Left hindlimb (tissue), 1 donor: ENCODE measurements at places on chromosomes 11 and 22.

GRCh38 chr11:126702165-126702720, 298.3 kb downstream of the KIRREL3 start:
- DNase-seq = no peak

DNA sequence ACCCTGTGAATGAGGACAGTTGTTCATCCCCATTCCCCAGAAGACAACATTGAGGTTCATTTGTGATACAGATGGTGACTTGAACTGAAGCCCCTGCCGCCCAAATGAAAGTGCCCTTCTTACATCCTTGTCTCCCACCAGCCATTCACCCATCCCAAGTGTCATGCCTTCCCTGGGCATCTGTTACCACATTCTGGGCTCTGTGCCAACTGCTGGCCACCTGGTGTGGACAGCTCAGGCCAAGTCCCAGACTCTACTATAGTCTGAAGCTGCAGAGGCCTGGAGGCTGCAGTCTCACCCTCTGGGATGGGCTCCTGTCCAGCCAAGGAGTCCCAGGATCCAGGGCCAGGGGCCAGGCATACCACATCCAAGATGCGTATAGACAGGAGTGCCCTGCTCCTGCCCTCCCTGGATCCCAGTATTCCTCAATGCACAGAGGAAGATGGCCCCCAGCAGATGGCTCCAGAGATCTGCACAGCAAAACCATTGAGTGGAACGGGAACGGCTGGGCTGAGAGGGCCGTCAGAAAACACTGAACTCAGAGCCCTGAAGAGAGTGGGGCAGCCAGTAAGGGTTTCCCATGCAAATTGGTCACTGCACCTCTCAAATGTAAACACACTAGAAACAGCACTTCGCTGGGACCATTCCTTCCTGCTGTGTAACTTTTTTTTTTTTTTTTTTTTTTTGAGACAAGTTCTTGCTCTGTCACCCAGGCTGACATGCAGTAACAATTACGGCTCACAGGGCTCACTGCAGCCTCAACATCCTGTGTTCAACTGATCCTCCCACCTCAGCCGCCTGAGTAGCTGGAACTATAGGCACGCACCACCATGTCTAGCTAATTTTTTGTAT, 22.8 kb downstream of the ARRB1 start:
- peak; percentile 71 for DNase-seq

GRCh38 chr11:66316849-66317251, at the start of gene CD248:
Gene CD248 (minus strand): TSS chr11:66317044. CDS start chr11:66317027, 17 bp downstream.
- peak; percentile 91 for DNase-seq

DNA sequence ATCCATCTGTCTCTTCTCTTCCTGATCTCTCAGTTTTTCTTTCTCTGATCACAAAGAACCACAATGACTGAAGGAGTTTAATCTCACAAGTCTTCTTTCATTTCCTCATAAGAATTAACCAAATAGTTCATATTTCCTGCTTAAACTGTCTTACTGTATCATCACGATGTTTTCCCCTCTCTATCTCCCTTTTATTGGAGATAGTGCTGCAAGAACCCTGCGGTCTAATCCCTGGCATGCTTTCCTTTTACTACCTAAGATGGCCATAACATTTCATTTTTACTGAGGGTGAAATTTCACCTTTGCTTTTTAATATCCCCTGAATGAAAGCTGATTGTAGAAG, 28.9 kb downstream of the CARD18 start:
- no peak for DNase-seq

GRCh38 chr11:30016588-30017363, at the start of gene KCNA4:
Gene KCNA4 (minus strand): TSS chr11:30017030. CDS start chr11:30012678, 4,352 bp downstream.
- DNase-seq = peak; percentile 68

- peak; percentile 85 for DNase-seq
Measured at GRCh38 chr22:19663286-19663815, 51.0 kb upstream of the SEPTIN5 start.

- DNase-seq = no peak
Measured at GRCh38 chr11:115420505-115420904, 83.7 kb downstream of the CADM1 start.

- no peak for DNase-seq
Measured at GRCh38 chr11:123308077-123308476, 113.0 kb upstream of the CLMP start.

DNA sequence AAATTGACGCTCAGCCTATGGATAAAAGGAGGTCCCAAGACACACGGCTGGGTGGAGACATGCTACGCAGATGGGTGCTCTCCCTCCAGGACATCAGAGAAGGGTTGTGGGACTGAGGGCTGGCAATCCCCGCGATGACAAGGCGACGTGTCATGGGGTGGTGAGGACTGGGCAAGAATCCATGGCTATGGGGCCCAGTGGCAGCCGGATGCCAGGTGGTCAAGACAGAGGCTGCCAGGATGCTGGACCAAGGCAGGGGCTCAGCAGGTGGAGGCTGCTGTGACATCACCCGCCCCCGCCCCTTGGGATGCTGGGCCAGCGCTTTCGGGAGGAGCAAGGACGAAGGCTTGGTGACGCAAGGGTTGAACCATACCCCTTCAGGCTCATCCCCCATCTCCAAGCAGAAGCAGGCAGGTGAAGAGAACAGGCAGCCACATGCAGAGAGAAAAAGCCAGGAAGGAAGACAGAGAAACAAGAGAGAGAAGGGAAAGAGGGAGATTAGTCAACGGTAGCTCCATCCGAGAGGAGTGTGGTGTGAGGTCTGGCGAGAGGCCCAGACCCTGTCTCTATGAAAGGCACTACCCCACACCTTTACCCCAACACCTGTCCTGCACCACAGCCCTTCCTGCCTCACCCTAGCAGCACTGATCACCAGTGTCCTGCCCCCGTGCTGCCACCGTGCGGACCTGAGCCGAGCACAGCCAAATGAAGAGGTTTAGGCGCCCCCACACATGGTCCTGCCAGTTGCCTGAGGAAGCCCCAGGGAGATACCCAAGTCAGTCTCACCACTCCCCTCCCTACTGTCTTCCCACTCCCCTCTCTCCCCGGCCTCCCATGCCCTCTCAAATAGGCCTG, 24.1 kb upstream of the RASL10A start:
- DNase-seq = no peak

DNA sequence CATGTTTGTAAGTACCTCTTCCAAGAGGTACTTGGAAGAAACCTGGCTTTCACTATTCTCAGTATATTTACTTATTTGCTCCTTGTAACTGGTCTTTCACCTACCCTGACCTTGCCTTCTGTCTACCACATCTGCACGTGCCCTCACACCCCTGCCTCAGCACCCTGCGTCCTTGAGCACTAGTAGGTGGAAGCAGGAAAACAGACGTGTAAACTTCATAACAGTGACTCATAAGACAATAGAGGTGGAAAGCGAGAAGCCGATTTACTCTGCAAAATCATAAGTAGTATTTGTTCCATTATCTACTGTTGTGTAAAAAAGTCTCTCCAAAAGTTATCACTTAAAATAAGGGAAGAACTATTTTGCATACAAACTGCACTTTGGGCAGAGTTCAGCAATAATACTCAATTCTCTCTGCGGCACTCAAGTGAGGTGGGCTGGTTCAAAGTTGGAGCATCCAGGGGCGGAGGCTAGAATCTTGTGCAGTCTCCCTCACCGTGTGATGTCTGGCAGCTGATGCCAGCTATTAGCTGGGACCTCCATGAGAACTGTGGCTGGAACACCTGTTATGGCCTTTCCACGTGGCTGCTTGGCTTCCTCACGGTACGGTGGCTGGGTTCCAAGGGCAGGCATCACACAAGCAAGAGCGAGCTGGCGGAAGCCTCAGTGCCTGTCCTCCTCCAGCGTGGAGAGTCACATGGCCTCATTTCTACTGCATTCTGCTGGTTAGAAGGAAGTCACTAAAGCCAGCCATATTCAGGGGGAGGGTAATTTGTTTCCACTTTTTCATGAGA, 30.4 kb downstream of the PACS1 start:
- DNase-seq = peak; percentile 72

GRCh38 chr11:31060880-31061279, 308.7 kb downstream of the DCDC1 start:
- no peak for DNase-seq

DNA sequence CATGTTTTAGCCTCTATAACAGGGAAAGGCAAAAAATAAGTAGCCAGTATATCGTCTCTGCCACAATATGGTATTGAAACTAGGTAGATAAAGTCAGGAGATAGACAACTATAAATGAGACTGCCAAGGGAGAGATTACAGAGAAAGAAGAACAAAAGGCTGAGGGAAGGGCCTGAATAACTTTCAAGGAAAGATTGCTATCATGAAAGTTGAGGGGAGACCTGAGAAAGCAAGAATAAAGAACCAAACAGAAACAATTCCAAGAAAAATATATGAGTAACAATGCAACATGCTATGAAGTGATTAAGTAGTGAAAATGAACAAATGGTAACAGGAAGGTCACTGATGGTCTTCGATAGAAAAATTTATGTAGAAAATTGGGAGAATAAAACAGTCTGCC, 690.1 kb downstream of the METTL15 start:
- DNase-seq = no peak

GRCh38 chr22:44385296-44385610, 72.5 kb upstream of the SHISAL1 start:
- DNase-seq = no peak

- DNase-seq = no peak
Measured at GRCh38 chr11:15747671-15748070, 608.7 kb downstream of the SOX6 start.

DNA sequence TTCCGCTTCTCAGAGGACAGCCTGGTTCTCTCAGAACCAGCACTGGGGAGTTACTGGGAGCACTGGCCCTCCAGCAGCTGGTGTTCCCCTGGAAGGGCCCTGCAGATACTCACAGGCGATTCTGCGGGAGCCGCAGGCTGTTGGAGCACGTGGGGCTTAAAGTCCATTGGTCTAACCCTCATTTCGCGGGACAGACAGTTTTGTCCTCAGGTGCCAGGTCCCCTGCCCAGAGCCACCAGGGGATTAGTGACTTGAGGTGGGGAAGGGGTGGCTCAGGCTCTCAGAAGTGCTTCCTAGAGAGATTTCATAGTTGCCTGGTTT, 53.9 kb downstream of the CACNA1I start:
- no peak for DNase-seq

GRCh38 chr11:120125024-120125423, 12.9 kb downstream of the TRIM29 start:
- no peak for DNase-seq

DNA sequence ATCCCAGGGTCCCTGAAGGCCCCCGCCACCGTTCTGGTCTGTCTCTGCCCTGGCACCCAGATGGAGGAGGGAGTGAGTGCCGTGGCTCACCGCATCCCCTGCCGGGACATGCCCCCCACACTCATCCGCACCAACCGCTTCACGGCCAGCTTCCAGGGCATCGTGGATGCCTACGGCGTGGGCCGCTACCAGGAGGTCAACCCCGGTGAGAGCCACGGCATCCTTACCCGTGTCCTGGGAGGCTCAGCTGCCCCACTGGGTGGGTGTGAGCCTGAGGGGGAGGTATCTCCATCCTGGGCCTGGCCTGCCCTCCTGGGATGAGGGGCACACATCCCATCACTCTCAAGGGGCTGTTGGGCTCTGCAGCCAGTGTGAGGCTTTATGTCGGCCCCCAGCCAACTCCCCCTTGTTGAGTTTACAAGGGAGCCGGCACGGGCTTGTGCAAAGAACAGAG, 6.1 kb downstream of the TCIRG1 start:
- DNase-seq = no peak

GRCh38 chr11:118049771-118050170, 27.1 kb upstream of the TMPRSS4 start:
- DNase-seq = no peak

DNA sequence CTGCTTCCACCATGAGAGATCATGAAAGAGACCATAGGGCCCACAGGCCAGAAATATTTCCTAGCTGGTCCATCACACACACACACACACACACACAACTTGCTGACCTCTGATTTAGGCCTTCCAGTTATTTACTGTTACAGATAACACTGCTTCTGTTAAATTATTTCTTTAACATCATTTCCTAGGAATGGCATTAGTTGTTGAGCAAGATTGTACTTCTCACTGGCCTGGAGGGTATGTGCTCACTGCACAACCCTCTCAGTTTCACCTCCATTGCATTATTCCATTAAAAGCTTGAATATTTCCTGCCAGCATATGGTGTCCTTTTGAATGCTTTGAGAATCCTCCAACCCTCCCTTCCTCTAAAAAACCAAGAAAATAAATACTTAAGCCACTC, 104.4 kb downstream of the MICAL2 start:
- no peak for DNase-seq

DNA sequence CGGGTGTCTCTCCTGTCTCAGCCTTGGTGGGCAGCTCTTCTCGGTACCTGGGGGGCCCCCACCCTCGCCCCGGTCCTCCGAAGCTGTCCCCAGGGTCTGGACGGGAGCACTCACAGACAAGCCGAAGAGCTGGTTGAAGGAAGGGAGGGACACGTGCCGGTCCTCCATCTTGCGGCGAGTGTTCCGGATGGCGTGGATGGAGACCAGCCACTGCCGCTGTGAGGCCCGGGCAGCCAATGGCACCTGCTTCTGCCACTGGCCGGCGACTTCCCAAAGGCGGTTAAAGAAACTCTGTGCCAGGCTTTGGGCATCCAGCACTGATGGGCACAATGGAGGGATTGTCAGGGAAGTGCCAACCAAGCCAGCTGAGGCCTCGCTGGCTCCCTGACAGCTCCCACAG, 18.7 kb downstream of the PPM1F start:
- DNase-seq = no peak

DNA sequence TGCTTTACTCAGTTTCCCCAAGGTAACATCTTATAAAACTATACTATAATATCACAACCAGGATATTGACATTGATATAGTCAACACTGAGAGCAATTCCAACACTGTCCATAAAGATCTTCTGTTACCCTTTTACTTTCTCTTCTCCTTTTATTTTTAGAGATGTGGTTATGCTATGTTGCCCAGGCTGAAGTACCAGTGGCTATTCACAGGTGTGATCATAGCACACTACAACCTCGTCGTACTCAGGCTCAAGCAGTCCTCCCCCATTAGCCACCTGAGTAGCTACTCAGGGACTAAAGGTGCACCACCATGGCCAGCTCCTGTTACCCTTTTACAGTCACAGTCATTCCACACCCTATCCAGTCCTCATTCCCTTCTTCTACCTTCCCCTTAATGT, 119.7 kb downstream of the CWF19L2 start:
- DNase-seq = no peak

GRCh38 chr11:129210831-129211181, 18.7 kb upstream of the ARHGAP32 start:
- DNase-seq = no peak

DNA sequence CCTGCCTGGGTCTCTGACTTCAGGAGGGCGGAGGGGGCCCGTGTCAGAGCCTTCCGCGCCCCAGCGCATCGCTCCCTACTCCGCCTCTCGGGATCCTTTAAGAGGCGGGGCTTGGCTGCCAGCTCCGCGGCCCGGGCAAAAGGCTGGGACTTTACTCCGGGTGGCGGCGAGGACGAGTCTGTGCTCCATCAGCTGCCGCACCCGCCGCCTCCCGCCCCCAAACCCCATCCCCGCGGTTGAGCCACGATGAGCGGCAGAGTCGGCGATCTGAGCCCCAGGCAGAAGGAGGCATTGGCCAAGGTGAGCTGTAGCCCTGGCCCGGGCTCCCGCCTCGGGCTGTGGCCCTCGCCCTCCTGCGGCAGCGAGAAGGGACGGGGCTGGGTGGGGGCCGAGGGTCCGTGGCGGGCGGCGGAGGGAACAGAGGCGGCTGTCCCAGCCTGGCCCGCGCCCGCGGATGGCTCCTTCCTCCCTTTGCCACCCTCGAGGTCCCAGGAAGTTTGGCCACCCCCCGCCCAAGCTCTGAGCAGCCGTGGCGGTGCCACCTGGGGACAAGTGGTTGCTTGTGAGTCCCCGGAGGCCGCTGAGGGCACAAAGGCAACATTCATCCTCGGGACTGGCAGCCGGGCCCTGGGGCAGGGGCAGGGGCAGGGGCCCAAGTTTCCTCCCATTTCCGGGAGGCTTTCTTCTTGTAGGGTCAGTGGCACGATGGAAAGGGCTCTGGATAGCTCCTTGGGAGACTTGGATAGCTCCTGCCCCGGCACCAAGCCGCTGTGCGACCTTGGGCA, at the start of gene SEC14L2:
TSS of gene SEC14L2 (plus strand) at position 148 of the 785 bp plus-strand sequence. CDS start at position 247, 99 bp downstream.
- peak; percentile 74 for DNase-seq
